Epithelial cell of umbilical artery (primary cell): ENCODE measurements at places on chromosomes 2 and 18. TPM values are rescaled to one million over a fixed set of nuclear protein-coding genes. Genes with fewer than 3 reads are reported as not detected.

The HOXD12 gene
- total RNA-seq = not detected in 2 replicates

The TANC1 gene
- total RNA-seq = 34.8 and 53.0 TPM in 2 replicates

The NEU4 gene
- not detected in 2 replicates for total RNA-seq

The TSPYL6 gene
- not detected in 2 replicates for total RNA-seq

The CD302 gene
- total RNA-seq = 4.5 and 5.5 TPM in 2 replicates

The PIEZO2 gene
- 0.32 and 2.6 TPM in 2 replicates for total RNA-seq

The MYCN gene
- total RNA-seq = 0.65 and 0.76 TPM in 2 replicates

The ABHD1 gene
- total RNA-seq = not detected in 2 replicates

The CCDC74B gene
- 0.65 and 2.7 TPM in 2 replicates for total RNA-seq
